ENCODE measurements at places on chromosomes 7 and 10. TPM values are rescaled to one million over a fixed set of nuclear protein-coding genes. Genes with fewer than 3 reads are reported as not detected.

DNA sequence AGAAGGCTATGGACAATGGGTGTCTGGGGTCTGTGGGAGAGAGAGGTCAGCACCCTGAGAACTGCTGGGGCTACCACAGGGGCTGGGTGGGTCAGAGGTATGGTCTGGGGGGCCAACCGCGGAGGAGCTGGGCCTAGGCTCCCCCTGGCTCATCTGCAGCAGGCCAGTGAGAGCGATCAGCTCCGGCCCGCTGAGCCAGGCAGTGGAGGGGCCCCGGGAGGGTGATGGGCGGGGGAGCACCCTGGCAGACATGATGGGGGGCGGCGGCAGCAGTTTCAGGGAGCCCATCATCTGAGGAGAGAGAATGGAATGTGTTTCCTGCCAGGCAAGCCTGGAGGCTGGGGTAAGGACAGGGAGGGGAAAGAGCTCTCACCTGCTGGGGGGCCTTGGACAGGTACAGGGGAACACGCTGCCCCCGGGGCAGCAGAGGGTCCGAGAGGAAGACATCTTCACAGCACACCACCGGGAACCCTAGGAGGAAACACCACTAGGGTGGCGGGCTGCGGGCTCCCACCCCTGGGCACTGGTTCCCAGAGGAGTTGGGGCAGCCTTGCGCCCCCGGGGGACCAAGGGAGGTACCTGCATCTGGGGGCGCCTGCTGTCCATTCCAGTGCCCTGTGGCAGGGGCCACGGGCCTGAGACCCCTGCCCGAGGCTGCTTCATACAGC, 1.3 kb downstream of the SAP25 start:
- DNase-seq = no peak

Gene SDHAF3
- 8.5 TPM for total RNA-seq

- no peak for DNase-seq
Observed at GRCh38 chr7:34928052-34928451, 109.2 kb downstream of the DPY19L1 start.

DNA sequence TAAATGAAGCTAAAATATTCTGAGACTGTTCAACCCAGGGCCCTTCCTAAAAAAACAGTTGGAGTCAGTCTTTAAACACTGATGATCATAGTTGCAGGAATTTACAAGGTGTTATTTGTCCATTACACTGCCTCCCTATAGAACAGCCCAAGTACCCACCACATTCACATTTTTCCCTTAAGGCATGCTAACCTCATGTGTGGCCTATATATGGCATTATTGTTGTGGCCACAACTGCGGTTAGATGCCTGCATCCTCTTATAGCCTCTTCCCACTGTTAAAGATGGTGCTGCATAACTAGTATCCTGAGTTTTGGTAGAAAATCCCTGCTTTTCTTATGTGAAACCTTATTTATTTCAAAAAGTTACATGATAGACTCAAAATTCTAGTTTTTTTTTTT, 287.9 kb upstream of the SEMA3A start:
- no peak for DNase-seq

DNA sequence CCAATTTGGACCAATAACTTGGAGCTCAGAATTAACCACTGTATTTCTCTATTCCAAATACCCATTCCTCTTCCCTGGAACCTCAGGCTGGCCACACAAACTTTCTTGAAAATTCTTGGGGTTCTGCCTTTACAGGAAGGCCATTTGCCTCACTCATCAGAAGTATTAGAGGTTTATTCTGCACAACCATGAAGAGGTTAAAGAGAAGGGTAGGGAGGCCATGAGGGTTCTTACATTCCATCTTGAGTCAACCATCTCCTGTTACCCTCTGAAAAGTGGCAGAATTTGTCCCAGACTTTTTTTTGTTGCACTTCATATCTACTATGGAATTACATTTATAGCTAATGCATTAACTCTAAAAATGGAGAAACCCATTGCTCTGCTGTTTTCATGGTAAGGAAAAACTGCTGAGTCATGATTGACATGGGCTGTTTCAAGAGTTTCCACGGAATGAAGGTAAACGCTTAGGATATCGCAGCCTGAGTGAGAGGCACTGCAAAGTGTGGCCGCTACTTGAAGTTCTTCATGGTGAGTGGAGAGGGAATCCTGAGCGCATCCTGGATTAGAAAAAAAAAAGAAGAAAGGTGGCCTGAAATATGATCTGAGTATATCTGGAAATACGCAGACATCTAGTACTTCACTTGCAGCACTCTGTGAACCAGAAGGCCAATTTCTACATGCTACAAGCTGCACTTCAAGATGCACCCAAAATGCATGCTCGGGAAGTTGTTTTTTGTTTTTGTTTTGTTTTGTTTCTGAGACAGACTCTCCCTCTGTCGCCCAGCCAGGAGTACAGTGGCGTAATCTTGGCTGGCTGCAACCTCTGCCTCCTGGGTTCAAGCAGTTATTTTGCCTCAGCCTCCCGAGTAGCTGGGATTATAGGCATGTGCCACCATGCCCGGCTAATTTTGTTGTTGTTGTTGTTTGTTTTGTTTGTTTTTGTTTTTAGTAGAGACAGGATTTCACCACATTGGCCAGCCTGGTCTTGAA, 83.7 kb downstream of the KIAA1217 start:
- DNase-seq = no peak

- no peak for DNase-seq
Observed at GRCh38 chr10:107826171-107826570, 661.7 kb upstream of the SORCS1 start.

DNA sequence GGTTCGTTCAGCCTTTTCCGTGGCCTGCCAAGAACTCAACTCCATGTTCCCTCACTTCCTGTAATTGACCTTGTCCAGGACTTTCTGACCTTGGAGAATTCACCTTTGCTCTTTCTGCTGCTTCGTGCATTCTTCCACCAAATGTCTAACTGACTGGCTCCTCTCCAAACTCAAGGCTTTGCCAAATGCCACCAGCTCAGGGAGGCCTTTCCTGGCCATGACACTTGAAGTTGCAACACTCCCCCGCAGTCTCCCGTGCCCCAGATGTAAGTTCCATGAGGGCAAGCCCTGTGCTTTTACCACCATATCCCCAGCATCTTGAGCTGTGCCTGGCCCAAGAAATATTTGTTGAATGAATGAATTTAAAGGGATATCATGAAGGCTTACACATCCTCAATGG, 238.4 kb downstream of the ARHGAP21 start:
- no peak for DNase-seq

DNA sequence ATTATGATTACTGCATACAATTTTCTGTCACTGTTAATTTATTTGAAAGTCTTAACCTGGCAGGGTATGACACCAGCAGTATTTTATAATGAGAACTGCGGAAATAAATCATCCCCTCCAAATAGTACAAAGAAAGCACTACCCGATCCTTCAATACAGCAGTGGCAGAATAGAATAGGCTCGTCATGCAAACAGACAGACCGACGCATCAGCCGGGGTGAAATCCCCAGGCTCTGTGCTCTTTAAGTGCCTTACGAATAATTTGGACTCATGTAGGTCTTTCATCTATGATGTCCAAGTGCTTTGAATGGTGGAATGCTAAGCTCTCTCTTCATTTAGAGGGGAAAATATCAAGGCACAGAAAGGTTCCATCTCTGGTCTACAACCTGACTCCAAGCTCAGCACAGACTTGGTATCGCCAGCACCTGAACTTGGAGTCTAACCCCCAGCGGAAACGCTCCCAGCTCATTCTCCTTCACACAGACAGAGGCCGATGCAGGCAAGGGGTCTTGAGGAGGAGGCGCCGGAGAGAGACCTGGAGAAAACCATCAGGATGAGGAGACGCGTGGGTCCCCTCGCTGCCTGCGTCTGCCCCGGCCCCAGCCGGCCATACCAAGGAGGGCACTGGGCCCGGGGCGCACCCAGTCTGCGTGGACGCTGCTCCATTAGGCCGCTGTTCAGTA, 568.1 kb upstream of the MKI67 start:
- no peak for DNase-seq

- no peak for DNase-seq
Observed at GRCh38 chr10:132788180-132788830, 2.4 kb upstream of the NKX6-2 start.

GRCh38 chr7:167976-168791, 24.2 kb upstream of the FAM20C start:
- no peak for DNase-seq

DNA sequence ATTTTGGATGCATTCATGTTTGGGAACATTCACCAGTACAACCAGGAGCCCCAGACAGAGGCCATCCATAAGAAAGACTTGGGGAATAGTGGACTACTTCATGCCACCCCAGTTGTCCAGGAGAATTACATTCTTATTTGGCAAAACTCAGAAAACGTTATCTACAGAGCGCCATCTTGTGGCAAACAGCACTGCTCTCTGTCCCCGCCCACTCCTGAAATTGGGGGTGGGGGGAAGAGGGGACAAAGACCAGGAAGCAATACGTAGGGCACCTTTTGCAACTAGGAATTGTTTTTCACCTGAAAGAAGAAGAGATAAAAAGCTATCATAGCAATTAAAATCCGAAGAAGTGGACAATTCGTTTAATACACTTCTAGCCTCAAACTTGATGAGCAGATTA, 134.6 kb upstream of the MGMT start:
- DNase-seq = no peak

Gene PRR15
- total RNA-seq = 13.2 TPM

- DNase-seq = no peak
Observed at GRCh38 chr7:81333536-81333935, 414.7 kb upstream of the SEMA3C start.

GRCh38 chr7:137664846-137665245, 181.9 kb downstream of the DGKI start:
- DNase-seq = no peak

GRCh38 chr7:24576171-24577025, 3.1 kb downstream of the PALS2 start:
- no peak for DNase-seq

Gene UBE3C
- 96.4 TPM for total RNA-seq

DNA sequence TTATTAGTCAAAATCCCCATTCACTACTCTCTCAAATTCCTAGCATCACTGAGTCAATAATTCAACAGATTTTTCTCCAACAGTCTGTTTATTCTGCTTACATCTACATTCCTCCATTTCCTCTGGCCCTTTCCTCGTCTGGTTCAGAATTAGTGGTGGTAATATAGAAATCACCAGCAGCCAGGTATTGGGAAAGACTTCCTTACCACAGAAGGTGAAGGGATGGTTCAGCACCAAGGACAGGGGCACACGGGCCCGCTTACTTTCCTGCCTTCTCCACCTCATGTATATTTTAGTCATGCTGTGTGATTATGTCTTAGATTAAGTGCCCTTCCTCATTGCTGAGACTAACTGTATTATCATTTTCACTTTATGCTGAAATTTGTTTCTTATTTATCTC, 70.4 kb upstream of the APBB1IP start:
- no peak for DNase-seq

DNA sequence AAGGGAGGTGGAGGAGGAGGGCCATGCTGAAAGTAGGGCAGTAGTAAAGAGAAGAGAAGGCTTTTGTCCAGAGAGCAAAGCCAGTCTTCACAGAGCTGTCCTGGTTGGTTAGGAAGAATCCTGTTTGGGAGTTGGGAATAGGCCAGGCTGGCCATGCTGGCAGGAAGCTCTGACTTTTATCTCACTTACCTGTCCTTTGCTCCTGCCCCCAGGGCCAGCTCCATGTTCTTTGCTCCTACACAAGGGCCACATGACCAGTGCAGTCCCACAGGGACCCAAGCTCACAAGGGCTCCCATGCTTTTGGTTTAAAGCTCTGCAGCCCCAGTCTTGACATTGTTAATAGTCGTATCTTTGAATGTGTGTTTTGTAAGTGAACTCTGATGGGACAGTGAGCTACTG, 161.6 kb upstream of the KMT2E start:
- peak; percentile 57 for DNase-seq

Gene TAF6
- total RNA-seq = 34.4 TPM

- no peak for DNase-seq
Observed at GRCh38 chr10:13390604-13391522, 42.8 kb upstream of the SEPHS1 start.

GRCh38 chr10:30988831-30989435, 42.7 kb downstream of the ZNF438 start:
- no peak for DNase-seq

GRCh38 chr10:104254493-104255310, at the start of gene GSTO1:
Gene GSTO1 (plus strand): TSS chr10:104254892. CDS start chr10:104254929, 37 bp downstream.
- DNase-seq = peak; percentile 76

- DNase-seq = no peak
Observed at GRCh38 chr10:116452338-116452720, 24.7 kb downstream of the PNLIPRP3 start.

Gene GIMAP4
- total RNA-seq = 19.3 TPM

- DNase-seq = no peak
Observed at GRCh38 chr10:7260412-7260900, 150.4 kb downstream of the SFMBT2 start.

DNA sequence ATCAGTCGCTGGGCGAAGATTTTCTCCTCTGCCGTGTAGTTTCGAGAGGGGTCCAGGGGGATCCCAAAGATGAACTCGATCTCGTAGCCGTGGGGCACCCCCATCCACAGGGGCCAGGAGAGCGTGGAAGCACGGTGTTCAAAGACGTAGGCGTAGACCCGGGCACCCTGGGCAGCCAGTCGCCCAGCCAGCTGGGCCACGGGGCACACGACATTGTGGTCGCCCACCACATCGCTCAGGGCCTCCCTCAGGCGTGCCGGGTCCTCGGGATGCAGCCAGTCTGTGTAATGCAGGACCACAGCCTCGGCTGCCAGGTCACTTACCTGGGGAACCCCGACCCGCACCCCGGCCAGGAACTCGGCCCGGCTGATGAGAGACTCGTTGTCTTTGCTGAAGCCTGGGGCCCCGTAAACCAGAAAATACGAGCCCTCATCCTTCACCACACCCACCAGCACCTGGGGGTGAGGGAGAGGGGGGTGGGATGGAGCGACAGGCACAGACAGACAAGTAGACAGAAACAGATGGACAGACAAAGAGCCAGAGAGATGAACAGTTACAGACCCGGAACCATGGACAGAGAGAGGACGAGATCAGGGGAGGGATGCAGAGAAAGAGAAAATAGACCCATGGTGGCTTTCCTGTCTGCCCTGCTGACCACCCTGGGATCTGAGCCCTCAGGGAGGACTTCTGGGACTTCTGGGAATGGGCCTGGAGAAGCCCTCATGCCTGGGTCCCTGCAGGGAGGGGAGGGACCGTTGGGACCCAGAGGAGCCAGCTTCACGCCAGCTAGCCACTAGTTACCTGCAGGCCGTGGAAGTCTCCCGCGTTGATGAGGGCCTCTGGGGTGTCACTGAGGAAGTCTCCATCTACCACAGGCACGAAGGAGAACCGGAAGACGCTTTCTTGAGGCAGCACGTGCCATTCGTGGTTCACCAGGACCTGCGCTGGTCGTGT, 3.0 kb downstream of the ACHE start:
- no peak for DNase-seq

Gene OPN1SW
- total RNA-seq = not detected

DNA sequence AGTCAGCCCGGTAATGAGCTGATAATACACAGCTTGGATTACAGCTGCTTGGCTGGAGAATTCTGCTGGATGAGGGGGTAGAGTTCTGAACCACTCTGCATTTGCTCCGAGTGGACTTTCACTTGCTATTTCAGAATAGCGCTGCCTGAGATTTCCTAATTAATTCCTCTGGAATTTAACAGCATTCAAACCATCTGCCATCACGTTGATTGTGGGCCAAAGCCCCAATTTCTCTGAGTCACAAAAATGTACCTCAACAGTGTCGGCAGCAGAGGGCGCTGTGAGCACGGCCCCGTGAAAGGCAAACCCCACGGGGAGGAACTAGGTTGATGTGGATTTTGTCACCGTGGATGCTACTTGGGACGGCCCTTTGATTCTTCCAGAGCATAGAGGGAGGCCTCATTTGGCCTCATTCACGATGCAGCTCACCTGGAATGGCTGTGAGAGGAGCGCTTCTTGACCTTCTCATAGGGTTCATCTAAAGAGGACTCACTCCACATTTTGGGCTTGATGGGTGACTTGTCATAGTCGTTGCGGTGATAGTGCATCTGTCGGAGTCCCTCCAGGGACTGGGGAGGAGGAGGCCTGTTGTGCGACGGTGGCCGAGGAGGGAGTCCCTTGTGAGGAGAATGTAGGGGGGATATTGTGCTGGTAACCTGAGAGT, 73.3 kb downstream of the PRPF18 start:
- peak; percentile 33 for DNase-seq

Gene OR2A7
- total RNA-seq = 4.2 TPM

Measured in breast epithelium (tissue), 4 donors.